Activated naive CD8-positive, alpha-beta T cell treated with anti-CD3 and anti-CD28 coated beads for 36 hours (primary cell): ENCODE measurements at places on chromosomes 4 and X. TPM values are rescaled to one million over a fixed set of nuclear protein-coding genes. Genes with fewer than 3 reads are reported as not detected.

- no peaks in the 10 kb centered on the region for H3K36me3 ChIP-seq
- H3K4me3 ChIP-seq = no peak overlapping the region
- H3K4me1 ChIP-seq = peaks cover 8% of the 10 kb centered on the region
Measured at GRCh38 chrX:103461156-103461555, 58.1 kb downstream of the RAB40A start.

DNA sequence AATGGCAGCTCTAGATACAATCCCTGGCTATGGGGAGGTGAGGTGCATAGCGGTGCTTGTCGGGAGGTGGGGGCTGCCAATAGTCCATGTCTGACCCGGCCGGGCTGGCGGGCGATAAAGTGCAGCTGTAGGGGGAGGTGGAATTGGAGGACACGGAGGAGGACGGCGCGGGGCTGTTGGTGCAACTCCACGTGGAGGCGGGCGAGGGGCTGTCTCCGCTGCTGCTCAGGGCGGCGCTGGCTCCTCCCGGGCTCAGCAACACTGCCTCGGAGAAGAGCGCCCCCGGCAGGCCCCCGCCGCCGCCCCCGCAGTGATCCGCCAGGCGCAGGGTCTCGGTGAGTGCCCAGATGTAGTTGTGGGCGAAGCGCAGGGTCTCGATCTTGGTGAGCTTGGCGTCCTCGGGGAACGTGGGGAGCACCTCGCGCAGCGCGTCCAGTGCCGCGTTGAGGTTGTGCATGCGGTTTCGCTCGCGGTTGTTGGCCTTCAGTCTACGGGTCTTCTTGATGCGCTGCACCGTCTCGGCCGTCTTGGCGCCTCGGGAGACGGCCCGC is 1.3 kb downstream of the NEUROG2 start:
- H3K27me3 ChIP-seq = peaks cover 98% of the 10 kb centered on the region
- H3K4me1 ChIP-seq = peaks cover 50% of the 10 kb centered on the region
- no peak overlapping the region for H3K27ac ChIP-seq
- no peak for DNase-seq
- peak overlapping the region; percentile 63 for H3K4me3 ChIP-seq

GRCh38 chr4:150971901-150972300 is 43.2 kb downstream of the LRBA start:
- no peak overlapping the region for H3K4me3 ChIP-seq
- no peaks in the 10 kb centered on the region for H3K27me3 ChIP-seq
- no peak for DNase-seq
- peaks cover 51% of the 10 kb centered on the region for H3K4me1 ChIP-seq

DNA sequence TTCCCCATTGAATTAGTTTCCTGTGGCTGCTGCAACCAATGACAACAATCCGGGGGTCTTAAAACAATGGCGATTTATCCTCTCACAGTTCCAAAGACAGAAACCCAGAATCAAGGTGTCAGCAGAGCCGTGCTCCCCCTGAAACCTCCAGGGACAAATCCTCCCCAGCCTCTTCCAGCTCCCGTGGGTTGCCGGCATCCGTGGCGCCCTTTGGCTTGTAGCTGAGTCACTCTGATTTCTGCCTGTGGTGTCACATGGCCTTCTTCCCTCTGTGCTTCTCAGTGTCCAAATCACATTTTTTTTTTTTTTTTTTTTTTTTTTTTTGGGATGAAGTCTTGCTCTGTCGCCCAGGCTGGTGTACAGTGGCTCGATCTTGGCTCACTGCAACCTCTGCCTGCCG is 64.5 kb upstream of the STX18 start:
- H3K27me3 ChIP-seq = no peaks in the 10 kb centered on the region
- H3K27ac ChIP-seq = no peak overlapping the region
- no peaks in the 10 kb centered on the region for H3K4me1 ChIP-seq
- H3K4me3 ChIP-seq = no peak overlapping the region

GRCh38 chr4:95821867-95822266 is 18.0 kb upstream of the PDHA2 start:
- H3K4me3 ChIP-seq = no peak overlapping the region
- no peaks in the 10 kb centered on the region for H3K4me1 ChIP-seq
- H3K27ac ChIP-seq = no peak overlapping the region

DNA sequence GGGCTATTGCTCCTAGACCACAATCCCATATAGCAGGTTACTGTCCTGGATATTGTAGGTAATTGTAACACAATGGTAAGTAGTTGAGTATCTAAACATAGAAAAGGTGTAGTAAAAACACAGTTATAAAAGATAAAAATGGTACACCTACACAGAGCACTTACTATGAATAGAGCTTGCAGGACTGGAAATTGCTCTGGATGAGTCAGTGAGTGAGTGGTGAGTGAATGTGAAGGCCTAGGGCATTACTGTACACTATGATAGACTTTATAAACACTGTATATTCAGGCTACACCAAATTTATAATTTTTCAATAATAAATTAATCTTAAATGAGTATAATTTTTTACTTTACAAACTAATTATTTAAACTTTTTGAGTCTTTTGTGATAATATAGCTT is 425.7 kb downstream of the PABPC4L start:
- no peaks in the 10 kb centered on the region for H3K27me3 ChIP-seq
- H3K4me1 ChIP-seq = no peaks in the 10 kb centered on the region
- H3K4me3 ChIP-seq = no peak overlapping the region
- no peaks in the 10 kb centered on the region for H3K36me3 ChIP-seq
- no peak for DNase-seq
- no peak overlapping the region for H3K27ac ChIP-seq

GRCh38 chrX:11789809-11790208 is 31.8 kb downstream of the MSL3 start:
- no peak for DNase-seq
- H3K27me3 ChIP-seq = no peaks in the 10 kb centered on the region
- H3K4me1 ChIP-seq = peaks cover 43% of the 10 kb centered on the region
- peak overlapping the region; percentile 56 for H3K27ac ChIP-seq
- no peak overlapping the region for H3K4me3 ChIP-seq

The AR gene
- total RNA-seq = not detected

The MOB1B gene
- 19.7 TPM for total RNA-seq

The CXCL11 gene
- 0.60 TPM for total RNA-seq

The ADH1A gene
- not detected for total RNA-seq
